CD8-positive, alpha-beta memory T cell (primary cell): ENCODE measurements at places on chromosomes 2 and 18. TPM values are rescaled to one million over a fixed set of nuclear protein-coding genes. Genes with fewer than 3 reads are reported as not detected.

DNA sequence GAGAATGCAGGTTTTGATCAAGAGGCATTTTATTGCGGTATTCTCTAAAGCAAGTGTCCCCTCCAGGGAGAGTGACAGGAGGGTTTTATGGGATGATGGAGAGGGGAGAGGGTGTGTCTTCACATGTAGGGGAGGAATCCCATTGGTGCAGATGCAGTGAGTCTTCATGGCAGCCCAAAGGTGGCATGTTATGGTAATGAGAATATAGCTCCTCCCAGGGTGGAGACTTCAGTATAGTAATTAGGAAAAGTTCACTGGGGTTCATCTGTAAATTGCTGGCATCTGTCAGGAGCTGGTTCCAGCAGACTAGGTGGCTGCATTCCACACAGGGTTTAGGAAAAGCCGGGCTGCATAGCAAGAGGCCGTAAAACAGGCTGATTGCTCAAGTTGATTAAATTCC, 230.7 kb upstream of the CCDC68 start:
- no peaks in the 10 kb centered on the region for H3K4me1 ChIP-seq
- no peaks in the 10 kb centered on the region for H3K27me3 ChIP-seq
- no peak for DNase-seq

The SERPINB7 gene
- not detected for total RNA-seq

DNA sequence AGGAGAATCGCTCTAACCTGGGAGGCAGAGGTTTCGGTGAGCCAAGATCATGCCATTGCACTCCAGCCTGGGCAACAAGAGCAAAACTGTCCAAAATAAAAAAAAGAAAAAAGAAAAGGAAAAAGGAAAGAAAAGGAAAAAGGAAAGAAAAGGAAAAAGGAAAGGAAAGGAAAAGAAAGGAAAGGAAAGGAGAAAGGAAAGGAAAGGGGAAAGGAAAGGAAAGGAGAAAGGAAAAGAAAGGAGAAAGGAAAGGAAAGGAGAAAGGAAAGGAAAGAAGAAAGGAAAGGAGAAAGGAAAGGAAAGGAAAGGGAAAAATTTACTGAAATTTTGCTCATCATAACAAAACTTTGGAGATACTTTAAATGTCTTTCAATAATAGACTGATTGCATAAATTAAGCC, 391.3 kb upstream of the GYPC start:
- no peak for DNase-seq
- no peak overlapping the region for H3K27ac ChIP-seq
- no peaks in the 10 kb centered on the region for H3K27me3 ChIP-seq
- H3K4me1 ChIP-seq: no peaks in the 10 kb centered on the region
- H3K36me3 ChIP-seq: no peaks in the 10 kb centered on the region
- no peak overlapping the region for H3K4me3 ChIP-seq

- H3K36me3 ChIP-seq: no peaks in the 10 kb centered on the region
- no peak overlapping the region for H3K4me3 ChIP-seq
- H3K27me3 ChIP-seq: no peaks in the 10 kb centered on the region
- H3K4me1 ChIP-seq: no peaks in the 10 kb centered on the region
- DNase-seq: no peak
Observed at GRCh38 chr18:49685231-49685942, 123.5 kb downstream of the LIPG start.
